ENCODE measurements at places on chromosomes 7 and 10. TPM values are rescaled to one million over a fixed set of nuclear protein-coding genes. Genes with fewer than 3 reads are reported as not detected.

Gene LRRC61
- 1.9 TPM for total RNA-seq

Gene ALOX5
- total RNA-seq = 1.5 TPM

Gene SYT15
- 0.36 TPM for total RNA-seq

Gene ABCC2
- total RNA-seq = 0.89 TPM

Gene HPS1
- 26.0 TPM for total RNA-seq
